ENCODE measurements at places on chromosomes 12 and 14.
A peak's percentile ranks its signal among the peaks of the same experiment; 100 is the strongest.

- no peak for DNase-seq
- H3K4me1 ChIP-seq: peaks cover 17% of the 10 kb centered on the region
- H3K27ac ChIP-seq: peak overlapping the region; percentile 19
- no peaks in the 10 kb centered on the region for H3K36me3 ChIP-seq
- peak overlapping the region; percentile 90 for H3K4me3 ChIP-seq
Measured at GRCh38 chr12:101696251-101697196, 916 bp upstream of the CHPT1 start.

GRCh38 chr14:23093991-23094665 lies 808 bp downstream of the ACIN1 start:
- DNase-seq: no peak
- no peaks in the 10 kb centered on the region for H3K27me3 ChIP-seq
- peaks cover 27% of the 10 kb centered on the region for H3K4me1 ChIP-seq
- H3K27ac ChIP-seq: no peak overlapping the region
- no peak overlapping the region for H3K4me3 ChIP-seq

GRCh38 chr12:106114447-106115068 lies 24.2 kb downstream of the NUAK1 start:
- no peaks in the 10 kb centered on the region for H3K36me3 ChIP-seq
- no peak overlapping the region for H3K4me3 ChIP-seq
- no peaks in the 10 kb centered on the region for H3K4me1 ChIP-seq
- DNase-seq: no peak

- H3K27ac ChIP-seq: no peak overlapping the region
- H3K4me1 ChIP-seq: peaks cover 14% of the 10 kb centered on the region
- H3K27me3 ChIP-seq: no peaks in the 10 kb centered on the region
- no peak overlapping the region for H3K4me3 ChIP-seq
Measured at GRCh38 chr12:95802482-95803270, 12.1 kb upstream of the NTN4 start.

GRCh38 chr14:88005978-88006851 lies 1.3 kb downstream of the GPR65 start:
- peak; percentile 20 for DNase-seq
- peaks cover 53% of the 10 kb centered on the region for H3K4me1 ChIP-seq
- H3K36me3 ChIP-seq: peaks cover 9% of the 10 kb centered on the region
- no peaks in the 10 kb centered on the region for H3K27me3 ChIP-seq
- H3K4me3 ChIP-seq: peak overlapping the region; percentile 92

DNA sequence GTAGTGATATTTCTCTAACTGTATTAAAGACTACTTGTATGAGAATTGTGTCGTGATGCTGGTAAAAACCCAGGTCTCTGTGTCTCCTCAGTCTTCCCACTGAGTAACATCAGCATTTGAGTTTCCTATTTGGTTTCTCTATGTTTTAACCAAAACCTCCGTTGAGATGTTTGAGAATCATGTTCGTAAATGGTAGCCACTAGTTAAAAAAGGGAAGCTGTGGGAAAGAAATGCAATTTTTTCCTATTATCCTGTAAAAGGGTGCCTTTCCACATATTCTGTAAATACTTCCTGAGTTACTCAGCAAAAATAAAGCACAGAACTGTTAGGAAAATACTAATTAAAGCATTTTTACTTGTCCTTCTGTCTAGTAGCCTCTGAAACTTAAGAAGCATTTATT lies 7.0 kb downstream of the CLEC1B start:
- H3K4me1 ChIP-seq: no peaks in the 10 kb centered on the region
- no peak overlapping the region for H3K4me3 ChIP-seq
- no peak for DNase-seq
- H3K36me3 ChIP-seq: peaks cover 5% of the 10 kb centered on the region
- peaks cover 65% of the 10 kb centered on the region for H3K27me3 ChIP-seq

DNA sequence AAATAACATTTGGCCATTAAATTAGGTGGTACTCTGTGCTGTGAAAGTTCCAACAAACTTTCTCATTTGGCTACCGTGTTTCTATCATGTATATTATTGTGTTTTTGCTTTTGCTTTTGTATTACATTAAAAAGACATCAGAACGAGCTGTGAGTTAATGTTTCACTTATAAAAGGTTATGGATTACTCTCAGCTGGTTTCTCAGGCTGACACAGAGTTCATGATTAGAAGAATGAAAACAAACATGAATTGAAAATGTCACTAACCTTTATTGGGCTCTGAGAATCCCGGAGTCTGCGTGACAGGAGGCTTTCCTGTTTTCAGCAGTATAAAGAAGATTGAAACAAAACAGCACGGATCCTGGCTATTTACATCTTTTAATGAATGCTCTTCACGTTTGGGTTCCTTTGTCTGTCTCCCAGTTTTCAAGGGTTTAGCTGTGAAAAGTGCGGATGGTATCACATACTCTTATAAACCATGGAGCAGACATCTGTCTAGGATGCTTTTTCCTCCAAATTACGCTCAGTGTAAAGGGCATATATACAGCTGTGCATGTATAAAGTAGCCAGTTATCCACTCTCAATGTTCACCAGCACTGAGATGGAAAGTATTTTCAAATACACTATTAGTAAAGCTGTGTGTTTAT lies 153.6 kb downstream of the PTCSC3 start:
- DNase-seq: no peak
- H3K27me3 ChIP-seq: peaks cover 7% of the 10 kb centered on the region
- H3K36me3 ChIP-seq: no peaks in the 10 kb centered on the region
- no peak overlapping the region for H3K4me3 ChIP-seq
- H3K4me1 ChIP-seq: peaks cover 12% of the 10 kb centered on the region
- no peak overlapping the region for H3K27ac ChIP-seq
